Uterine smooth muscle cell (primary cell): ENCODE measurements at places on chromosomes 13 and 19. TPM values are rescaled to one million over a fixed set of nuclear protein-coding genes. Genes with fewer than 3 reads are reported as not detected.

FFAR3 gene
- total RNA-seq = not detected in 2 replicates

ENOX1 gene
- 4.2 and 7.4 TPM in 2 replicates for total RNA-seq

ATP4A gene
- not detected in 2 replicates for total RNA-seq

SLITRK5 gene
- total RNA-seq = under 0.01 TPM in 2 replicates

ZNF253 gene
- 1.9 and 2.1 TPM in 2 replicates for total RNA-seq

ATXN8OS gene
- total RNA-seq = not detected in 2 replicates

HCN2 gene
- total RNA-seq = 0.22 and 0.25 TPM in 2 replicates

SEMA6B gene
- under 0.01 and 0.11 TPM in 2 replicates for total RNA-seq

PEAK3 gene
- total RNA-seq = not detected in 2 replicates

REEP6 gene
- total RNA-seq = 0.44 and 1.7 TPM in 2 replicates

CKM gene
- total RNA-seq = 0.12 TPM in 1 of 2 replicates, not detected in the other

C19orf85 gene
- not detected in 2 replicates for total RNA-seq

IGFL3 gene
- total RNA-seq = not detected in 2 replicates

LAIR1 gene
- total RNA-seq = not detected in 2 replicates

HRC gene
- not detected in 2 replicates for total RNA-seq

PSG1 gene
- total RNA-seq = 0.22 and 0.62 TPM in 2 replicates

SELENOV gene
- total RNA-seq = not detected in 2 replicates

ZNF665 gene
- 4.4 and 4.6 TPM in 2 replicates for total RNA-seq

SMIM44 gene
- total RNA-seq = not detected in 2 replicates

ZNF529 gene
- 8.5 and 11.2 TPM in 2 replicates for total RNA-seq

CEBPA gene
- total RNA-seq = 0.11 and 0.25 TPM in 2 replicates
